Fibroblast of the aortic adventitia (primary cell): ENCODE measurements at places on chromosomes 3 and 15.

- no peak for DNase-seq
These were observed 9.4 kb upstream of the CRTC3 start for GRCh38 chr15:90520365-90520764.

- DNase-seq: no peak
These were observed 171.2 kb downstream of the POTEB3 start for GRCh38 chr15:21269121-21269520.

DNA sequence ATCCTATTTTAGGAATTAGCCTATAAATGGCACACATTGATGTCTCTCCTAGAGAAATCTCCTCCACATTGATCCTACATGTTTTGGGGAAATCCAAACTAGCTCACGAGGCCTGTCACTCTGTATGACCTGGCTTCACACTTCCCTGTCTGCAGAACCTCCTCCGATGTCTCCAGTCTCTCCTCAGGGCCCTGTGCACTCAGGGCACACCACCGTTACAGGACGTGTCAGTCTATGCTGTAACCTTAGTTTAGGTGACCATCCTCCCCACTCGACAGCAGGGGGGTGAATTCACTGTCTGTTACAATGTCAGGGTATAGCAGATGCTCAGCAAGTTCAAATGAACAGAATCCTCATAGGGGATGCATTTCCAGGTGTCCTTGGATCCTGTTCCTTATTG lies 249.1 kb downstream of the OCA2 start:
- no peak for DNase-seq

DNA sequence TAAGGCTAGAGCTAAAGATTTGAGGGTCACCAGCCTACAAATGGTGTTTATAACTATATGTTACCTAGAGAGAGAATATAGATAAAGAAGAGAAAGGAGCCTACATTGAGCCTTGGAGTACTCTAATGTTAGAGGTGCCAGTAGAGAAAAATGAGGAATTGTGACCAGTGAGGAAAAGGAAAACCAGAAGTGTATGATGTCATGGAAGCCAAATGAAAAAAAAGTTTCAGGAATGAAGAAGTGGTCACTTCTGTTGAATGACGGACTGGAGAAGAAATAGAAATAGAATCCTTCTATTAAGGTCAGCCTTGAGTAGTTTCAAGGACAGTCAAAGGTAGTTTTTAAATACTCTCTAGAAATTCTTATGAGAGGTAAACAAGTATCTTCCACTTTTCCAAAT lies 51.2 kb upstream of the MLF1 start:
- DNase-seq: no peak

- no peak for DNase-seq
These were observed 50.0 kb upstream of the TRPM1 start for GRCh38 chr15:31151301-31152233.

DNA sequence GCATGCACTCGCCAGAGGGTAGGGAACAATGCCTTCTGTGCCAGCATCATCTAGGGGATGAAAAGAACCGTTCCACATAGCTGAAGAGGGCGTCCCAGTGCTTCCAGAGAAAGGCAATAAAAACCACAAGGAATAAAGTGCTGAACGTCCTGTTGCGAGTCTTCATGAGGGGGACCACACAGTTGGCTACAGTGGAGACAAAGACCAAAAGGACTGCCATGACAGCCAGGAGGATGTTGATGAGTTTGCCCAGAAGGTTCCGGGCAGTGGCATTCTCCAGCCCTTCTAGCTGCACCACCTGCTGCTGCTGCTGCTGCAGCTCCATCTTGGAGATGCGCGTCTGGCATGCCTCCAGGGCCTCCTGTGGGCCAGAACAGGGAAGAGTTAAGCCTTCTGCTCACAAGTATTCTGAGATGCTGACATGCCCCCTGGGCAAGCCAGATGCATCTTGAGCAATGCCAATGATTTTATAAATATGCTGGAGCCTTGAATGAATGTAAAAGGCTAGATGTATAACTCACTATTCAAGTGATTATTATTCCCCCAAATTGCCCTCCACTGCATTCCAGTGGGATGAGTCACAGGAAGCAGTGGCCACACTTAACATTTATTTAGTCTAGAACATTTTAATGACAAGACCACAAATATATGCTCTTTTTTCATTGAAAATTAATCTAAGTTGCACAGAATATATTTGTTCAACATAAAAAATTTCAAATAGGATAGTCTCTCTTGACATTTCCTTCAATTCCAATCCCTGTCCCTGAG lies 45.1 kb upstream of the PLXND1 start:
- peak; percentile 80 for DNase-seq

DNA sequence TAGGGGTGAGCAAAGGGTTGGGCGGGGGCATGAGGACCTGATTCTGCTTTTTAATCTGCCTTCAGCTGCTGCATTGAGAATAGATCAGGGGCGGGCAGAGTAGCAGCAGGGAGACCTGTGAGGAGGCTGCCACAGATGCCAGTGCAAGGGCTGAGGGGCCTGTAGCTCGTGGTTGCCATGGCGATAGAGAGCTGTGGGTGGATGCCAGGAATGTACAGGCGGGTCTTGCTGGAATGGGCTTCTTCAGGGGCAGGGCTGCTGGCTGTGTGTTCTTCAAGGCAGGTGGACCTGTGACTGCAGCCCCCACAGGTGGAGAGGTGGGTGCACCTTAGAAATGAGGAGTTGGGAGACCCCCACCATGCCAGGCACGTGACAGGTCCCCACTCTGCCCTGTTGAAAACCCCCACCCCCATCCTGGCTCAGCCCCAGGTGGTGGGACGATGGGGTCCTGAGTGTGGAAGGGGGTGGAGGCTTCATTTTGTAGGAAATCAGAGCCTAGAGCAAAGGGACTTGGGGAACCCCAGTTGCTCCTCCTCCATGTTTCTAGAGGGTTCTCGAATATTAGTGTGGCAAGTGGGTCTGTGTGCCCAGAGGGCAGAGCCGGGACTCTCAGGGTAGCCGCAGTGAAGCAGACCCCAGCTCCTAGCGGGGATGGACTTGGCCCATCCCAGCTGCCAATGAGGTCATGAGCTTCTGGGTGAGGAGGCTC lies 38.3 kb downstream of the SLC6A6 start:
- DNase-seq: no peak

GRCh38 chr3:69848113-69848512 lies 108.8 kb downstream of the MITF start:
- peak; percentile 8 for DNase-seq

GRCh38 chr3:51340013-51340829 lies 44.9 kb upstream of the MANF start:
- DNase-seq: peak; percentile 97
